ENCODE measurements at places on chromosomes 5 and 9. TPM values are rescaled to one million over a fixed set of nuclear protein-coding genes. Genes with fewer than 3 reads are reported as not detected.

The DPM2 gene
- total RNA-seq: 29.4 TPM

GRCh38 chr5:33275391-33275790 is 165.4 kb upstream of the TARS1 start:
- ATAC-seq: no peak

DNA sequence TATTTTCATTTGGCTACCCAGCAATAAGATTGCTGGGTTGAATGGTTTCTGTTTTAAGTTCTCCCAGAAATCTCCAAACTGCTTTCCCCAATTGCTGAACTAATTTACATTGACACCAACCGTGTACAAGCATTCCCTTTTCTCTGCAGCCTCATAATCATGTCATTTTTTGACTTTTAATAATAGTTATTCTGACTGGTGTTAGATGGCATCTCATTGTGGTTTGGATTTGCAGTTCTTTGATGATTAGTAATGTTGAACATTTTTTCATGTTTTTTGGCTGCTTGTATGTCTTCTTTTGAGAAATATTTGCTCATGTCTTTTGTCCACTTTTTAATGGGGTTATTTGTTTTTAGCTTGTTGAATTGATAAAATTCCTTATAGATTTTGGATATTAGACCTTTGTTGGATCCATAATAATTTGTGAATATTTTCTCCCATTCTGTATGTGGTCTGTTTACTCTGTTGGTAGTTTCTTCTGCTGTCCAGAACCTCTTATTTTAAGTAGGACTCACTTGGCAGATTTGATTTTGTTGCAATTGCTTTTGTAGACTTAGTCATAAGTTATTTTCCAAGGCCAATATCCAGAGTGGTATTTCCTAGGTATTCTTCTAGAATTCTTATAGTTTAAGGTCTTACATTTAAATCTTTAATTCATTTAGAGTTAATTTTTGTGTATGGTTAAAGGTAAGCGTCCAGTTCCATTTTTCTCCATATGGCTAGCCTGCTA is 793.7 kb downstream of the BRINP1 start:
- no peak for ATAC-seq

- ATAC-seq: no peak
These were observed 15.6 kb upstream of the DAB2 start for GRCh38 chr5:39440192-39440957.

DNA sequence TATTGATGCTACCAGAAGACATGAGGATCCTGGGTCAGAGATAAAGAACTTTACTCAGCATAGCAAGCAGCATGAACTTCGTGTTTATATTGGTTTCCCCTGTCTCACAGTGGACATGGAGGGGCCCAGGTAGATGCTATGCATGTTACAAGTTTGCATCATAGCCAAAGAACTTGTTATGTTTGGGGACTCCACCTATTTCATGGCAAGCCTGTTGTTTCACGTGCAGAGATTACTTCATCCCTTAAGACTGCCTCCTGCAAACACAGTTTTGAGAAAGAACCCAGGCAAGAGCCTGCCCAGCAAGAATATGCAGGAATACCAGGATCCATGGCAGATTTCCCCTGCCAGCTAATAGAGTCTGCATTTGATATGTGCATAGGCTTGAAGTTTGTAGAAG is 68.4 kb downstream of the RCL1 start:
- no peak for ATAC-seq

Data from activated T-helper 17 cell treated with anti-CD3 and anti-CD28 coated beads, Interleukin-2, amount 50 U/mL, for 72 hours (primary cell).